Epithelial cell of prostate (primary cell): ENCODE measurements at places on chromosomes 7 and 10.

DNA sequence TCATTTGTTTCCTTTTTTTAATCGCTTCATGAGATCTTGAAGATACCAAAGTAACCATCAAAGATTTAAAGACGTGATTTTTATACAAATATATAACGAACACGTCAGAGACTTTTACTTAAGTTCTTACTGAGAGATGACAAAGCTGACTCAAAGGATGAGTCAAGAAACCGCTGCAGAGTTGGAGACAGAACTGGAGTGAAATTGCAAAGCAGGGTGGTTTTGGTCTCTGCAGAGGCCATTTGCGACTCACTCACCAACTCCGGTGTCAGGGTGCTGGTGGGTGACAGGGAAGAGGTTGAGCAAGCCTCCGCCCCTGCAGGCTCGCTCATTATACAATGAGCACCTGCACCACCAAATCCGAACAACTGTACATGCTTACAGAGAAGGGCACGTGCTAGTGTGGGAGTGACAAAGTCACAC lies 75.2 kb downstream of the DNAJB6 start:
- DNase-seq = peak; percentile 40

- DNase-seq = no peak
Observed at GRCh38 chr7:37108615-37109014, 340.0 kb downstream of the ELMO1 start.

DNA sequence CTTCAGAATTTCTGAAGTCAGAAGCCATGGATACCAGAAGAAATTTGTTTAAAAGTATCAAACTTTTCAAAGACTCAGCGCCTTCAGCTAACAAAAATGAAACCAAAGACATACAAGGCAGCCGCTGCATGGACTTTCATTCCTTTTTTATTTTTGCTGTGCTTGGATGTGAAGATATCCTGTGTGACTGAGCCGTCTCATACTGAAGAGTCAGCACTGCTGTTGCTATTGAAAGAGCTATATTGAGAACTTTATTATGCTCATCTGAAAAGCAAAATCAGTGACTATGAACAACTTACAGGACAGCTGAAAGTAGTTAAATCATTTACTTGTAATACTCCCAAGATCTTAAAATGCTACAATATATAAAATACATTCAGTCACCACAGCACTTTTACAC lies 809.2 kb downstream of the NXPH1 start:
- DNase-seq = no peak

- DNase-seq = no peak
Observed at GRCh38 chr10:132273304-132273944, 34.3 kb downstream of the STK32C start.

DNA sequence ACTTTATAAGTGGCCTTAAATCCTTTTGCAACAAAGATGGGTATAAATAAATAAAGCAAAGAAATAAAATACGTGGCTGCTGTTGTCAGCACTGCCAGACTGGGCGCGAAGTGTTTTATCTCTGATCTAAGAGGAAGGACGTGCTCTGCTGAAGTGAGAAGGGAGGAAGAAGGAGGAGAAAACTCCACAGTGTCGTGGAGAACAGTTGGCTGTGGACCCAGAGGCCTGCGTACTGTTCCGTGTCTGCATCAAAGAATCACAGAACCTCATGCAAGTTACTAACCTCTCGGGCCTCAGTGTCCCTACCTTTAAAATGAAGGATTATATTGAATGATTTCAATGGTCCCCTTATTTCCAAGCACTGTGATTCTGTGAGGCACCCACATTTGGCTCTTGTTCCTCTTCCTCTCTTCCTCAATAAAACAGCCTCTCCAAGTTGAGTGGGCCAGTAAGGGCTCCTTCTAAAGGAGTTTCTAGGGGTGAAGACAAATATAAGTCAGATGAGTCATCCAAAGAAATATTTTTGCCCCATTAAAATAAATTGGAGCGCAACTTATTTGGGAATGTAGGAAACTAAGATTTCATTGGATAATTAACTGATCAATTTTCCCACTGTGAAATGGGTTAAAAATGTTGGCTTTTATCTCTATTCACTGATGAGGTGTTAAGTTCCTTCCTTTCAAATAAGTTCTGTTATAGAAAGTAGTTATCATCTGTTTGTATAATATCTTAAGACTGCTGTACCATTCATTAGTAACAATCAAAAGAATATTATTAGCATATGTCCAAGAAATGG lies 126.9 kb upstream of the EFCAB10 start:
- no peak for DNase-seq

DNA sequence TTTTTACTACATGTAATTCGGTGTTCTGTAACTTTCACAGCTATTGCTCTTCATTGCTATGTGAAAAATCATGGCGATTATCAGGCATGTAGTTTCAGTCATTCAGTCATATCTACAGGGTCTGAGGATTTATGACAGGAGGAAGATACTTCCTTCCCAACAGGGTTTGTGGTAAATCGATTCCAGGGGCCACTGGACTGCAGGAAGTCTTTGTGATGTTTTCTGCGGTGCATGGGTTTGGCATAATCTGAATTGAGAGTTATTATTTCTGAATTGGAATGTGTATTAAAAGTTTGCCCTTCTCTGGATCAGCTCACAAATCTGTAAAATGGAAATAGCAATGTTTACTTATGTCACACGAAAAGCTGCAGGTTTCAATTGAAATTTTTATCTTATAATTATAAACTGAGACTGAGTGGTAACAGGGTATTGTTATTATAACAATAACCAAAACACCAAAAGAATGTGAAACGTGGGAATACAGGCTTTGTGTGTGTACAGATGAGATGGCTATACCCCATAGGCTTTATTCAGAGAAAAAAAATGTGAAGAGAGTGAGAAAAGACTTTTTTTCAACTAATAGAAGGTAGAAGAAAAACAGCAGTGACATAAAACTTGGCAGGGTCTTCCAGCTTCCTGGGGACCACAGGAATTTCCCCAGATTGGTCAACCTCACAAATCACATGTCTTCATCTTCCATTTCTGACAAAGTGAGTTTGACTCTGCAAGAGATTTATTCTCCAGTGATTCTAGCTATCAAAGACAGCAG lies 307.7 kb upstream of the NFE2L3 start:
- no peak for DNase-seq

DNA sequence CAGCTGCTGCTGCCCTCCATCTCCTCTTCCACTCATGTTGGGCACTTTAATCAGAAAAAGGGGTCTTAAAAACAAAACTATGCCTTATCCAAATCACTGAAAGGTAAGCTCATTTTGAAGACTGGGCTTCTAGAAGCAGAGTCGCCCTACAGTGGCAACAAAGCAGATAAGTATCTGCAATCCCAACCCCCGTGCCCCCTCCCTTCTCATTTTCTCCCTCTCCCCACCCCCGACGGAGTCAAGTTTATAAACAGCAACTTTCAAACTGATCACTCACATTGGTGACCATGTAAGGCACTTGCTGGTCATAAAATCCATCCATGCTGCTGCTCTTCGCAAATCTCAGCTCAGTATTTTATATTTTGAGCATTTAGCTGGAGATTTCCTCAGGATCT lies 738 bp downstream of the ETV1 start:
- DNase-seq = no peak

DNA sequence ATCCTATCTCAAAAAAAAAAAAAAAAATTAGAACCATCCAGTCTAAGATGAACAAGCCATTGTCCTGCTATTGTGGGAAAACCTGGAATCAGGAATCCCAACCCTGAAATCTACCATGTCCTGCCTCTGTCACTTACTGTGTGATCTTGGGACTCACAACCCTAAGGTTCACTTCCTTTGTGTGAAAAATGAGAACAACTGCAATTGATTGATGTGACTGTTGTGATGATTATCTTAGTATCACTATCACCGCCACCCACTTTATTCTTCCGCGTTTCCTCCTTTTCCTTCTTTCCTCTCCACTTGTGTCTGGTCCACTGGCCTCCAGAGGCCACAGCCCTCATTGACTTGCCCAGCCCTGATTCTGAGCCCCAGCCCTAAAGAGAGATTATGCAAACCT lies 12.6 kb upstream of the PRTFDC1 start:
- no peak for DNase-seq

GRCh38 chr7:101125989-101126650 lies 784 bp upstream of the SERPINE1 start:
- DNase-seq = peak; percentile 70

- DNase-seq = no peak
Observed at GRCh38 chr10:30828680-30829079, 199.1 kb upstream of the LYZL2 start.

DNA sequence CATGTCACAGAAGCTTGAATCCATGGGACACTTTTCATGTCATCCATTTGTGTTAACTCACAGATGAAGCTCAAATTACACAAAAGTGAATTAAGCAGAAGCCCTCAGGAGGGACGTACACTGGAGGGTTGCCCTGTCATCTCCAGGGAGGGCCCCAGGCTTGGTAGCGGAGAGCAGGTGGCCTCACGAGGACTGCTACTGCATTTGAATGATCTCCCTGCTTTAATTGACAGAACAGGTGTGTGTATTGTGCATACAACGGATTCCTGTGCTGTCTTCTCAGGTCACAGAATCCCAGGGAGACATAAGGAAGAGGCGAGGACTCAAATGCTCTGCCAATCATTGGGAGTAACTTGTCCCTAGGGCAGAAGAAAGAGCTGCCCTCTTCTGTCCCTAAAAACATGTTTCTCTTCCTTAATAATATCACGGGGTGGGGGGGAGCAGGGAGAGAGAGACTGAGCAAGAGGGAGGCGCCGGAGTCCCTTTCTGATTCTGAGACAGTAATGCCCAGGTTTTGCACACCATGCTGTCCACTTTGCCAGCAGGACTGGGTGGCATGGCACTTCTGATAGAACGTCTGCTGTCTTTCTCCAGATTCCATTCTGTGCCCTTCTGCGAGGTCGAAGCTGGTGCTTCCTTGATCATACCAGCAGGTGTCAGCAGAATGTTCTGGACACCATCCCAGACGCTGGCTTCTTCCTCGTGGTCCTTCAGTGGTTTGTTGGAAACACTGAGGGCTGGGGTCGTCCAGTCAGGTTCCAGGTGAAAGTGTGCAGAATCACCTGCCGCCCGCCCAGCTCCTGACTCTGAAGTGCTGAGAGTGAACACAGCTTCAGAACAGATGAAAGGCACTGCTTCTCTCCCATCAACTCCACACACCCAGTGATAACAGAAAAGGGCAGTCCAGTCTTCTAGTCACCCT lies 26.2 kb upstream of the RASGEF1A start:
- no peak for DNase-seq

GRCh38 chr7:55464422-55464821 lies 99.3 kb downstream of the LANCL2 start:
- DNase-seq = no peak

DNA sequence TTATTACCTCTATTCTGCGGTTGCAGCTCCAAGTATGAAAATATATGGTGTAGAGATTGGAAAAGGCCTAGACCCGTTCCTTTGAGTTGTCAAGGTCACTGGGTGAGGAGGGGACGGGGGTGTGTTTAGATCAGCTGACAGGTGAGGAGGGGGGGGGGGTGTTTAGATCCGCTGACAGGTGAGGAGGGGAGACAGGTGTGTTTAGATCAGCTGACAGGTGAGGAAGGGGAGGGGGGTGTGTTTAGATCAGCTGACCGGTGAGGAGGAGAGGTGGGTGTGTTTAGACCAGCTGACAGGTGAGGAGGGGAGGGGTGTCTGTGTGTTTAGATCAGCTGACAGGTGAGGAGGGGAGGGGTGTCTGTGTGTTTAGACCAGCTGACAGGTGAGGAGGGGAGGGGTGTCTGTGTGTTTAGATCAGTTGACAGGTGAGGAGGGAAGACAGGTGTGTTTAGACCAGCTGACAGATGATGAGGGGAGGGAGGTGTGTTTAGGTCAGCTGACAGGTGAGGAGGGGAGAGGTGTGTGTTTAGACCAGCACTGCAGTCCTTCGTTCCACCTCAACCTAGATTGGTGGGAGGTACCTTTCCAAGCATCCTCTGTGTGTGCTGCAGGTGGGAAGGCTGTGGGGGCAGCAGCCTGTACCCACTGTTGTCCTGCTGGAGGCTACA lies 655.0 kb upstream of the ADARB2 start:
- no peak for DNase-seq

GRCh38 chr7:32259931-32260596 lies 189.9 kb upstream of the PDE1C start:
- no peak for DNase-seq

DNA sequence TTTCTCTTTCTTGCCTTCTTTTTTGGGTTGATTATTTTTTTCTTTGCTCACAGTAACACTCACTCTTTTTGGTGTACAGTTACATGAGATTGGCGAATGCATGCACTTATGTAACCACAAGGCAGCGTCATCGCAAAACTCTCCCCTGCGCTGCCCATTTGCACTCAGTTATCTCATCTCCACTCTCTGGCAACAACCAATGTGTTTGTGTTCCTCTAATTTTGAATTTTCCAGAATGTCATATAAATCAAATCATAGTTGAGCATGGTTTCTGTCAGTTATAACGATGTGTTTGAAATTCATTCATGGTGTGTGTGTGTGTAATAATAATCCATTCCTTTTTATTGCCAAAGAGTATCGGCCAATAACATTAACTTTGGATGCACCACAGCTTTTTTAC lies 23.0 kb upstream of the IGFBP3 start:
- no peak for DNase-seq

DNA sequence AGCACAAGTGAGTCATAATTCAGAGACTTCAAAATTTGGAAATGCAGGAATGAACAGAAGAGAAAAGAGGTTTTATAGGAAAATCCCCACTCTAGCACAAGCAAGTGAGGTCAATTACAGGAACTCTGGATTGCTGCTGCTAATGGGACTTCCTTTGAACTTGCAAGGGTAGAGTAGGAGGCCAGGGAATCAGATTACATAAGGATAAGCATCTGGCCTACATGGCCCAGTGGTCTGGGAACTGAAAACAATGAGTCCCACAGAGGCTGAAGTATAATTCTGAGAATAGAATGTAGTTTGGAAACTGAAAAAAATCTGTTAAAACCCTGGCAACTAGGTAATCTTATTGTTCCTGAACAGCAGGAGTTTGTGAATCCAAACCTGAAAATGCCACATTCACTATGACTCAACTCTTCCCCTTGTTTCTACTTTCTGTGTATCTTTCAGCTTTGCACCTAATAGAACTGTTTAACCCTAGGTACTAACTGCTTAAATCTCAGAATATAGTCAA lies 66.5 kb downstream of the CTNNA3 start:
- no peak for DNase-seq

DNA sequence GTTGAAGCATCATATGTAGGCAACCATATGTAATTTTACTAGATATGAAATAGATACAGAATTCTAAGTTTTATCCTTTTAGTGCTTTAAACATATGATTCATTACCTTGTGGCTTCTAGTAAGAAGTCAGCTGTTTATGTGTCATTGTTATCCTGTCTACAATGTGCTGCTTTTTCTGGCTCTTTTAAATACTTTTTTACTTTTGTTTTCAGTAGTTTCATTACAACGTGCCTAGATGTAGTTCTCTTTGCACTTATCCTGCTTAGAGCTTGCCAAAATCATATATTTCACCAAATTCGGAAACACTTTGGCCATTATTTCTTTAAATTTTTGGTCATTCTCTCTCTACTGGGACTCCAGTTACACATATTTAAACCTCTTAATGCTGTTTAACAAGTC lies 26.4 kb downstream of the YAE1 start:
- no peak for DNase-seq
